ENCODE measurements at places on chromosomes 11 and 22.

DNA sequence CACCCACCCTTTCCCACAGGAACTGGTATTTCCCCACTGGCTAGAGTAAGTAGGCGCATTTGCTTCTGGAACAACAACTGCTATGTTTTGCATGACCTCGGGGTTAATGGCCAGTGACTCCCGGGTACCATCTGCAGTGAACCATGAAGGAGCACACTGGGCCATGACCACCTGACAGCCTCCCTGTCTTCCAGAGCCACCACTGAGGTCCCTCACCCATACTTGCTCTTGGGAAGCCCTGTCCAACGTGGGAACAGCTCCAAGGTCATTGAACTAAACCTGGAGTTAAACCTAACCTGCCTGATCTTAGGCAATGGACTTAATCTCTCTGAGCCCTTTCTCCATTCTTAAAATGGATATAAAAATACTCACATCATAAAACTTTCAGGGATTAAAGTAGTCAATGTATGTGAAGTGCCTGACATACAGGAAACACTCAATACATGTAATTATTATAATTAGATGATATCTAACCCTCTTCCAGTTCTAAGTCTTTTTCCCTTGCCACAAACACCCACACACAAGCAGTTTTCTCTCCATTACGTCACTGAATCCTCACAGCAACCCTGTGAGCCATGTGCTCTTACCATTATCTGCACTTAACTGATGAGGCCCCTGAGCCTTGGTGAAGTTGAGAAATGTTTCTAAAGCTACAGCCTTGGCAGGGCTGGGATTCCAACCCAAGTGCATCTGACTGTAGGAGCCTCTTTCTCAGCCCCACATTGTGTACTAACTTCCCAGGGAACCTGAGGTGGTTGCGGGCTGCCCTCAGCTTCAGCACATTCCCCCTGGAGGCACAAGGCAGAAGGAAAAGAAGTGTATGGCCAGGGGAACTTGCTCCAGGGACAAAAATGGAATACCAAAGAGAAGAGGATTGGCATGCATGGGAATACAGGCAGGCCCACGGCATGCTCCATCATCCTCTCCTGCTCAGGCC, 74.5 kb upstream of the NCAM1 start:
- DNase-seq = no peak

- DNase-seq = no peak
These were observed 5.3 kb upstream of the KCNQ1OT1 start for GRCh38 chr11:2704896-2705606.

DNA sequence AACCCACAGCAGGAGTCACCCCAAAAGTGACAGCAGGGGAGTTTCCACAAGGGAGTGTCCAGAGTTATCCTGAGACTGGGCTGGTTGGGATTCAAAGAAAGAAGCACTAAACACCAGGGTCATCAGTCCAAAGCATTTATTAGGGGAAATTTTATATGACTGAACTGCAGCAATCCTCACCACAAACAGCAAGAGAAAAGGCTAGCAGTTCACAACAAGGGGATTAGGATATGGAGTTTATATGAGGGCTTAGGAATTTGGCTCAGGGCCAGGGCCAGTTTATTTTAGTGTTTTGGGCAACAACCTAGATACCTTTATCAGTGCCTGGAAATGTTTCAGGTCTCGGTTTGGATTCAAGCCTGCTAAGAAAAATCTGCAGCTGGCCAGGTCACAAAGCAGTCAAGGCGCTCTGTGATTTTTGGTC, 4.6 kb upstream of the TMEM126A start:
- DNase-seq = no peak

GRCh38 chr11:112248201-112248600, 12.5 kb downstream of the PLET1 start:
- DNase-seq = no peak

- DNase-seq = no peak
These were observed 192.8 kb upstream of the MTNR1B start for GRCh38 chr11:92776676-92777075.

GRCh38 chr11:65096926-65097325, 912 bp downstream of the VPS51 start:
- DNase-seq = no peak

Measured in stimulated activated CD4-positive, alpha-beta T cell treated with anti-CD3 and anti-CD28 coated beads, Interleukin-4, amount 100 ng/mL, for 48 hours (primary cell).